ENCODE measurements at places on chromosomes 2 and 18.

GRCh38 chr18:73007195-73007914, 139.6 kb upstream of the NETO1 start:
- DNase-seq = no peak

DNA sequence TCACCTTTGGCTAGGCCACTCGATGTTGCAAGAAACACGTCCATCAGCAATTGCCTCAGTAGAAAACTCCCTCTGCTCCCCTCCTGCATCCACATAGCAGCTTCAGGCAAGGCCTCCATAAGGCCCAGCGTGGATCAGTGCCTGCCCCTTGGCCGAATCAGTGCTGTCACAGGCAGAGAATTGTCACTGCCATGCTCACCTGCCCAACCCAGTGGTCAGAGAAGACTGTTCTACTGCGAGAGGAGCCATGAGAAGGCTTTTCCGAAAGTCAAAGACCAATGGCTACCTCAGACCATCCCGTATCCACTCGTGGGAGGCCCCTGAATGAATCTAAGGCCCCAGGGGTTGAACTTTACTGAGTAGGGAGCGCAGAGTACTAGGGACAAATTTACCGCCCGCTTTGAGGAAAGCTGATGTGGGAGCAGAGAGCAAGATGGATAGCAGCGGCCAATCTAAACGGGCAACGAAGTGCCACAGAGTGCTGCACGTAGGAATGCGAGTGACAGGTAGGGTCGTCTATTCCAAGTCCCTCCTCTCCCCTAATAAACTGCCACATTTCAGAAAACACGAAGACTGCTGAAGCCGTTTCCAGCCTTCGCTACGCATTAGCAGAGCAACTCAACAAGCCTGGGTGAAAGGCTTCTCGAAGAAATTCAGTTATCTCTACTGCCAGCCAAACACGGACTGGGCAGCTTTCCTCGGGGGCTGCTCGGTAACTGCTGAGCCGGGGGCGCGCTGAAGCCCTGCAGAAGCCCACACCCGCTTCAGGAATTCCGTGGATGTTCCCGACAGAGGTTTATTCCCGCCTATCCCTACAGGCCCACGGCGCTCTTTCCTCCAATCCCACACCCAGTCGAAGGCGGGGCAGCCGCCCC, 968 bp upstream of the RALBP1 start:
- DNase-seq = no peak

DNA sequence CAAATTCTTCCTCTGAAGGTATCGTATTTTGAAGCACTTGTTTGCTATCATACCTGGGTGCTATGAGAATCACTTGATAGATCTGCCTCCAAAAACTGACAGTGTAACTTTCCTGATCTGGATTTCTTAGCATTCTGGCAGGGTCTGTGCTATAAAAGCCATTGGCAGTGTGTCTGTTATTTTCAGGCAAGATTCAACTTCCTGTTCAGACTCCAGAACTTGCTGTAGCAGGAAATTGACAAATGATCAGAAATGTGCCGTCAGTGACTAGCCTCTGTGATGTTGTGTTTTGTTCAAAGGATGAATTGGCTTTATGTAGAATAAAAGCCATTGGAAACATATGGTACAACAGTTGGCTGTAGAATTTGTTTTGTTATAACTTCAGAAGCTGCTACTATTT, 273.3 kb downstream of the PTPRM start:
- DNase-seq = no peak

DNA sequence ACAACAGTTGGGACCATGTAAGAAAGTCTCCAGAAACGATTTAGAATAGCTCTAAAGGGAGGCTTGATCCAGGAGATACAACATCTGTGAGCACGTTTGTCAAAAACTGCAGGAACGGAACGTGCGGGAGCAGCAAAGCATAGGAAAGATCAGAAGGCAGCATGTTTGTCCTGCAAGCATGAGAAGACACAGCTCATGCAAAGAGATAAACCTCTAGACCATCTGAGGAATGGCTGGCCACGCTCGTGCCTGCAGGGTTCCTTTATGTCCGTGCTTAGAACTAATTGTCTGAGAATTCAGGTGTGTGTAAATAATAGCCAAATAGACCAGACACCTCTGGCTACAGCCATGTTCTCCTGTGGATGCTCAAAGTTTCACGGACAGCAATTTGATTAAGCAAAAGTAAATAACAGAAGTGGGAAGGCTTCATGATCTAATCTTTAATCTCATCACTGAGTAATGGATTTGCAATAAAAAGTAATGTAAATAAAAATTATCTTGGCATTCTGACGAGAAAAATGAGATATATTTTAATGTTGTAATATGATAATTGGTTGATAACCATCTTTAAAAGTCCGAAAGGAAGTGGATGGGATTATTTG, 534.8 kb upstream of the CDH7 start:
- no peak for DNase-seq

DNA sequence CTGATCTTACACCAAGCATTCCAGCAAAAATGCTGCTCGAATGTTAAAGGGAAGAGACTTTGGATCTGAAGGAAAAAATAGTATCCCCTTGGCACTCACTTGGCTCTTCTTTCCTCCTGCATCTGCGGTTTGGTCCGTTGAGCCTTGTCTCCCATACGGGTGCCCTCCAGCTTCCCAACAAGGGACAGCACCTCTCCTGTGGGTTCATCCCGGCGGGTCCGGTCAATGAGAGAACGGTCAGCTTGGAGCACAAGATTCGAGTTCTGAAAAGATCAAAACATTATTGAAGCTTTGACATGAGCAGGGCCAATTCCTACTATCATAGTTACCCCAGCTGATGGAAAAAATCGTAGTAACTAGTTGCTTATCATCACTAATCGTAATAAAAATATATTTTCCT, 740 bp downstream of the SNRNP200 start:
- no peak for DNase-seq

- DNase-seq = no peak
These were observed 80.5 kb downstream of the RDH14 start for GRCh38 chr2:18479947-18480369.

DNA sequence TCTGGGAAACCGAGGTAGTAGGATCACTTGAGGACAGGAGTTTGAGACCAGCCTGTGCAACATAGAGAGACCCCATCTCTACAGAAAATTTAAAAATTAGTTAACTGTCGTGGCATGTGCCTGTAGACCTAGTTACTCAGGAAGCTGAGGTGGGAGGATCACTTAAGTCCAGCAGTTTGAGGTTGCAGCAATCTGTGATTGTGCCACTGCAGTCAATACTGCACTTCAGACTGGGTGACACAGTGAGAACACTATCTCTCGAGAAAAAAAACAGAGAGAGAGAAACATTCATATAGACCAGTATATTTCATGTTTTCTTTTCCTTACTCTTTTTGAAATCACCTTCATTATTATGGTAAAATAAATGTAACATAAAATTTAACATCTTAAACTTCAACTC, 290.7 kb upstream of the CYP26B1 start:
- no peak for DNase-seq

- DNase-seq = no peak
These were observed 78.3 kb upstream of the CRIM1 start for GRCh38 chr2:36277146-36277808.

DNA sequence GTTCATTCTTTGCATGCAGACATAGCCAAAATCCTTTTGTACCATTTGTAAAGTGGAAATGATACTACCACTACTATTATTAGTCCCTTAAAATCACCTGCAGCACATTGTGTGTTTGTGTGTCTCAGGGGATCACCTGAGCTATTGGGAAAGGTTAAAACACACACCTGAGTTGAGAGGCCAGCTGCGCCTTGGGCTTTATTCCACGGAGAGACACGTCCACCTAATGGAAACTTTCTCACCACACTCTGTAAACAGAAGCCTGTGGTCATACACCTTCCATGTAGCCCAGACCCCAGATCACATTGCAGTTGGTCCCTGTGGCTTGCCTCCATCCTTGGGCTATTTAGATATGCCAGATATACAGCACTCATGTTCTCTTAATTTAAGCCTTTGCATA, 81.8 kb upstream of the SH3BP4 start:
- DNase-seq = no peak

DNA sequence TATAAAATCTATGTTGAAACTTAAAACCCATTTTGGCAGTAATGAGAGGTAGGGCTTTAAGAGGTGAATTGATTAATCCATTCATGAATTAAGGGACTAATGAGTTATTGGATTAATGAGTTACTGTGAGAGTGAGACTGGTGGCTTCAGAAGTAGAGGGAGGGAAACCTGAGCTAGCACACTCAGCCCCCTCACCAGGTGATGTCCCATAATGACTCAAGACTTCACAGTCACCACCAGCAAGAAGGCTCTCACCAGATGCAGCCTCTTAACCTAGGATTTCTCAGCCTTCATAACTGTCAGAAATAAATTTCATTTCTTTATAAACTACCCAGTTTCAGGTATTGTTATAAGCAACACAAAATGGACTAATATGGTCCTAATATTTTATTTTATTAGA, 621.7 kb upstream of the ACVR2A start:
- DNase-seq = no peak

DNA sequence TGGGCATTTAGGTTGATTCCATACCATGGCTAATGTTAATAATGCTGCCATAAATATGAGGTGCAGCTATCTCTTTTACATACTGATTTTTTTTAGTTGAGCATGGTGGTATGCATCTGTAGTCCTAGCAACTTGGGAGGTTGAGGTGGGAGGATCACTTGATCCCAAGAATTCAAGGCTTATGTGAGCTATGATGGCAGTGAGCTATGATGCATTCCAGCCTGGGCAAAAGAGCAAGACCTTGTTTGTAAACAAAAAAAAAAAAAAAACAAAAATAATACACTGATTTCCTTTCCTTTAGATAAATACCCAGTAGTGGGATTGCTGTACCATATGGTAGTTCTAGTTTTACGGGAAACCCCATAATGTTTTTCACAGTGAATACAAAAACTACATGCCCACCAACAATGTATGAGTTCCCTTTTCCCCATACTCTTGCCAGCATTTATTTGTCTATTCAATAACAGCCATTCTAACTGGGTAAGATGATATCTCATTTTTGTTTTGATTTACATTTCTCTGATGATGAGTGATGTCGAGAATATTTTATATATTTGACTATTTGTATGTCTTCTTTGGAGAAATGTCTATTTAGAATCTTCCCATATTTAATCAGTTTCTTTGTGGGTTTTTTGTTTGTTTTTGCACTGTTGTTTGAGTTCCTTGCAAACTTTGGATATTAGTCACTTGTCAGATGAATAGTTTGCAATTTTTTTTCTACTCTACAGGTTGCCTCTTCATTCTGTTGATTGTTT, 281.0 kb upstream of the KYNU start:
- DNase-seq = no peak

- DNase-seq = no peak
These were observed 162.5 kb downstream of the GRB14 start for GRCh38 chr2:164458792-164459191.

- no peak for DNase-seq
These were observed 145.4 kb downstream of the MTX2 start for GRCh38 chr2:176414641-176415040.

DNA sequence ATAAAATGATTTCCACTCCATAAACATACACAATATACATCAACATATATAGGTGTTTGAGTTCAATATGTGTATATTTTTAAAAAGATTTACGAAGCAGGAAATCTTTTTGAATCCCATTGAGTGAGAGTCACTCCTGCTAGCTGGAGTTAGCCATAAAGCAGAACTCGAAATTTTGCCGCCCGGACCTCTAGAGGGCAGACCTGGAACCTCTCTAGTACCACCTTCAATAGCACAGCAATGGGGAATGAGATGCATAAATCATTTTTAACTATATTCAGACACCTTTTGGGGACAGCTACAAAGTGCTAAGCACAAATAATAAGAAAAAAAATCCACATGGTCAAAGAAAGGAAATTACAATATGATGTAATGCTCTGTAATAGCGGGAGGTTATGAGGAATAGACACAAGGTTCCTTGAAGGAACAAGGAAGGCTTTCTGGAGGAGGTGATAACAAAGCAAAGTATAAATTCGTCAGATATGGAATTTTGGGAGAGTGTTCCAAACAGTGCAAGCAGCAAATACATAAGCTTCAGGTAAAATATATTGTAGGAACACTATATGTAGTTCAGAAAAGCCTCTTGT, 533.4 kb downstream of the ERBB4 start:
- no peak for DNase-seq

GRCh38 chr2:211745295-211746097, 793.1 kb downstream of the ERBB4 start:
- DNase-seq = peak; percentile 17

GRCh38 chr2:232281858-232282507, 96.6 kb upstream of the ALPP start:
- DNase-seq = no peak
